Gastroesophageal sphincter (tissue), 4 donors: ENCODE measurements at places on chromosomes 2 and 18.

DNA sequence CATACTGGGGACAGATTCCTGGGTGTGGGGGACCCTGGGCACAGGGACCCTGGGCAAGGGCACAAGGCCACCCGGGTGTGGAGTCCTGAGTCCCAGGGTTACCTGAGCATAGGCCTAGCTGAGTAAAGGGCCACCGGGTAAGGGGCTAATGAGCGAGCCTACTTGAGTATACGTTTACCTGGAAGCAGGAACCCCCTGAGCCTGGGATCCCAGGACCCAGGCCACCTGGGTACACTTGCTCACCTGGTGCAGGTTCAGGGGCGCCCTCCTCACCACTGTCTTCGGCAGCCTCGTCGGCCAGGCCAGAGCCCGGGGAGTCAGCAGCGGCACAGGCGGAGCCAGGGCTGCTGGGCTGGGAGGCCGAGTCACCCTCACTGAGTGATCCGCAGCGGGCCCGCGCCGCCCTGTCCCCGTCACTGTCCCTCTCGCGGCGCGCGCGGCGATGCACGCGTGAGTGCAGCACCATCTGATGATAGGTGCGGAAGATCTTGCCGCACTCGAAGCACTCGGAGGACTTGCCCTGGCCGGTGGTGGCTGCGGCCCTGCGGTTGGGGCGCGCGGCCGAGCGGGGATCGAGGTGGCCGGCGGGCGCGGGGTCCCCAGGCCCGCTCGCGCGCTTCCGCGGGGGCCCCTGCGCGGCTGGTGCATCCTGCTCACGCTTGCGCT, 53.9 kb downstream of the ZNF516 start:
- no peak for ATAC-seq

GRCh38 chr2:197311421-197312033, 947 bp upstream of the ANKRD44 start:
- ATAC-seq, result no peak

- ATAC-seq, result no peak
Measured at GRCh38 chr2:228987441-228988155, 283.5 kb downstream of the PID1 start.

DNA sequence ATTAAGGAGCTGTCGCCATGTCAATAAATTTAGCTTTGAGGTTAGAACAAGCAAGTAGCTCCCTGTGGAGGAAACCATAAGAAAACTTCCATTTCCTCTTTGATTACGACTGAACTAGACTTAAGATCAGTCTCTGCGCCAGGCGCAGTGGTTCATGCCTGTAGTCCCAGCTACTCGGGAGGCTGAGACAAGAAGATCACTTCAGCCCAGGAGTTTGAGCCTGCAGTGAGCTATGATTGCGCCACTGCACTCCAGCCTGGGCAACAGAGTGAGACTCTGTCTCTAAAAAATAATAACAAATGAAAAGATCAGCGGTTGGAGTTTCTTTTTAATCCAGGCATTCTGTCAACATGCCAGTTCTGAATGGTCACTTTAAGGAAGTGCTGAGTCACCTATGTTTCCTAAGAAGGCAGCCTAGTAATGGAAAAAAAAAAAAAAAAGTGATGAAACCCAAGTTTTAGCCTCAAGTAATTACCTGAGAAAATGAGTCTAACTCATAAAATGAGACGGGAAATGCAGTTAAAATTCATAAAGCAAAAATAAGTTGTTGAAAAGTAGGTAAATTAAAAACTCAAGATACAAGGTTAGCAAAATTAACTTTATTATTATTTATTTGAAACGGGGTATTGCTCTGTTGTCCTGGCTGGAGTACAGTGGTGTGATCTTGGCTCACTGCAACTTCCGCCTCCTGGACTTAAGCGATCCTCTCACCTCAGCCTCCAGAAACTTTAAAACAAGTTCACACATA, 10.2 kb downstream of the C18orf32 start:
- peak; percentile 59 for ATAC-seq

- ATAC-seq, result no peak
Measured at GRCh38 chr18:39835303-39836030, 2119.6 kb upstream of the PIK3C3 start.

GRCh38 chr2:43207553-43208300, 18.7 kb downstream of the ZFP36L2 start:
- no peak for ATAC-seq

DNA sequence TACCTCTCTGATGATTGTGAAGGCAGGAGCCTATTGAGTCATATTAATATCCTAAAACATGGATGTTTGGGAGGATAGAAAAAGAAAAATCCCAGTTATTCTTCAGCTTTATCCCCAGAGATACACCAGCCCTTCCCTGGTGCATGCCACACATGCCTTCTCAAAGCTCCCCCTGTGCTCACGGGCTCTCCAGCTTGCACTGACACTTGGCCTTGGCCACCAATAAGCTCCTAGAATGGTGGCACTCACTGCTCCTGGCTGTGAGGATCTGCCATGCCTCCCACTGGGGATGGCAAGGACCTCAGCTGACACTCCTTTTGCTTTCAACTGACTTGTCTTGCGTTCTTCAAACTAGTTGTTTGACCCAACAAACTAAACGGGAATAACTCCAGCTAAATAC, 15.9 kb downstream of the SLC14A1 start:
- ATAC-seq, result no peak

DNA sequence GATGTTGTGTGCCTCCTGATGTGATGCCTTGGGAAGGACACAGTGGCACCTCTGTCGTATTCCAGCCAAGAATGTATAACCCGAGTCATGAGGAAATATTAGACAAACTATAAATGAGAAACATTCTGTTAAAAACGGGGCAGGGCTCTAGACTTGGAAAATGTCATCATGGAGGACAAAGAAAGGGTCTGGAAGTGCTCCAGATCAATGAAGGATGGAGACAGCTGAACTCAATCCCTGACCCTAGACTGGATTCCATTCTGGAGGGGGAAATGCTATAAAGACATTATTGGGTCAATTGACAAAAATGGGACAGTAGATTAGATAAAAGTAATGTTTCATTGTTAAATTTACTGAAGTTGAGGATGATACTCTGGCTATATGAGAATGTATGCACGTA, 92.1 kb downstream of the SLC4A3 start:
- ATAC-seq, result no peak
